Left ventricle myocardium inferior (tissue), 1 donor: ENCODE measurements at places on chromosomes 7 and 10.
A peak's percentile ranks its signal among the peaks of the same experiment; 100 is the strongest.

GRCh38 chr7:3094701-3095445 lies 51.2 kb upstream of the CARD11 start:
- H3K4me3 ChIP-seq, result no peak overlapping the region
- peak overlapping the region; percentile 23 for H3K27ac ChIP-seq
- H3K27me3 ChIP-seq, result peaks cover 25% of the 10 kb centered on the region
- no peak for DNase-seq
- no peaks in the 10 kb centered on the region for H3K4me1 ChIP-seq
- H3K36me3 ChIP-seq, result no peaks in the 10 kb centered on the region

DNA sequence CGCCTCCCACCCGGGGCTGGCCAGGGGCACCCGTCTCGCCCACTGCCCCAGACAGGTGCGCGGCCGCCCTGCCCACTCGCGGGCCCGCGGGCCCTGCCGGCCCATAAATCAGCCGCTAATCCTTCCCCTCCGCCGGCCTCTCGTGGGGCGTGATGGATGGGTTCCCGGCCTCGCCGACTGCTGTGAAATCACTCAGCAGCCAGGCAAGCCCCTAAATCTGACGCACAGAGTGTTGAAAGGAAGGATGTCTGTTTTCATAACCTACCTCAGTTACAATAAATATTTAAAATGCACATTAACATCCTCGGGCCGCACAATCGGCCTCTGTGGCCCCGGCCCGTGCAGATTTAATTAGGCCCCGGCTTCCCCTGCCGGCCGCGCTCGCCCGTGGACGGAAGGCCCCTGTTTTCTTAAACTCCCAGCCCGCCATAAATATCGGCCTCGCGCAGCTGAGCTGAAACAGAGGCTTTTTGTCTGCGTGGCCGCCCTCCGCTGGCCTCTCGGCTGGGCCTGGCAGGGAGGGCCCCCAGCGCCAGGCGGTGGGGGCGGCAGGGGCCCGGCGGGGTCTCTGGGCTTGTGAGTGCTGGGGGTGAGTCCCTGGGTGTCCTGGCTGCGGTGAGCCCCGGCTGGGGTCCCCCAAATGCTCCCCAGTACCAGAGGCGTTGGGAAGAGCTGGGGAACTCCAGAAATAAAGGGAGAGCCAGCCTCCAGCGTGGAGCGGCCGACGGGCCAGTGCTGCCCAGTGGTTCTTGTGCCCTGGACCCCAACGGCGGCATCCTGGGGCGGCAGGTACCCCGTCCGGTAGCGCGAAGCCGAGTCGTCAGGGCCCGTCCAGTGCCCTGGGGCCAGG lies 90.7 kb downstream of the UNCX start:
- H3K4me3 ChIP-seq, result no peak overlapping the region
- H3K27me3 ChIP-seq, result peaks cover 81% of the 10 kb centered on the region
- H3K27ac ChIP-seq, result no peak overlapping the region

DNA sequence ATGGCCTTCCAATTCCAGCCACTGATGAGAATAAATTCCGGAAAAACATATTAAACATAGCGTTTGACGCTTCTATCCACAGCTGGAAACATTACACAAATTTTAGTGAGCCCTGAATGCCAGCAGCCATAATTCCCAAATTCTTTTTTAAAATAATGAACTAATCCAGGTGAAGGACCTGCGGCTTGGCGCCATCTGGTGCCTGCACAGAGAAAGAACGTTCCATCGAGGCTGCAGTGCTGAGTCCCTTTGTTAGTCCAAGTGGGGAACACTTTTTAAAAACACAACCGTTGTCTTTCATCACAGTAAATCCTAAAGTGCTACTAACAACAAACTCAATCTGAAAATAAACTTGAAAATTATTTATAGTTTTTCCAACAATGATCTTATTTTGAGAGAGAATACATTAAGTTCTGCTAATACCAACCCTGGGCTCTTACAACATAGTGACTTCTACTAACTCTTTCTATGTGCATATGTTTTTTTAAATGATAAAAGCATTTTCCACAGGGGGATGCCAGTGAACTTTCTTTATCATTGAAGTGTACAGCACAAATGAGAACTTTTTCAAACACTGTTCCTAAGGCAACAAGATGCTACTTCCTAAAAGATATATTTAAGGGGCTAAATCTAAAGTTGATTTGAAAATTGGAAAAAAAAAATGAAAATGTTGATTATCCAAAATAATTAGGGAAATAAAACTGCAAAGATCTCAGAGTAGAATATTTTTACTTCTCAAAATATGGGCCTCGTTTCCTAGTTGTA lies 166.9 kb upstream of the RNF32 start:
- no peaks in the 10 kb centered on the region for H3K4me1 ChIP-seq
- H3K27ac ChIP-seq, result no peak overlapping the region
- no peaks in the 10 kb centered on the region for H3K36me3 ChIP-seq
- H3K27me3 ChIP-seq, result peaks cover 63% of the 10 kb centered on the region
- no peak overlapping the region for H3K4me3 ChIP-seq
- DNase-seq, result peak; percentile 23

GRCh38 chr10:52658112-52658511 lies 114.5 kb downstream of the MBL2 start:
- H3K4me3 ChIP-seq, result no peak overlapping the region
- no peaks in the 10 kb centered on the region for H3K36me3 ChIP-seq
- H3K27ac ChIP-seq, result no peak overlapping the region
- H3K4me1 ChIP-seq, result peaks cover 8% of the 10 kb centered on the region

DNA sequence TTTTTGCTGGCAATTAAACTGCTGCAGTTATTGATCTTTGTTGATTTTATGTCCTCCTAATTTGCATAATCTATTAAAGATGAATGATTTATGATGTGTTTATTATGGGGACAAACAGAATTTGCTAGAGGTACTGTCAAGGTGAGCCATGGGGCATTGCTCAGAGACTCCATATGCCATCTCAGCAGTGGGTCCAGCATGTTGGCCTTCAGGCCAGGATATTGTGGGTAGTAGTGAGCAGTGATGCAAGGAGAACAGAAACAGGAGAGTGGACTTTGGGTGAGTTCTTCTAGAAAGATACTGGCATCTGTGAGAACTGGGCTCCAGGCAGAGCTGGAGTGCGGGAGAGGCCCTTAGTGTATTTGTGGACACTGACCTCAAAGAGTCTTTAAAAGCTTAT lies 65.9 kb downstream of the PAX2 start:
- no peak overlapping the region for H3K4me3 ChIP-seq
- H3K4me1 ChIP-seq, result no peaks in the 10 kb centered on the region
- no peak for DNase-seq

- peaks cover 26% of the 10 kb centered on the region for H3K36me3 ChIP-seq
- peaks cover 53% of the 10 kb centered on the region for H3K4me1 ChIP-seq
- no peaks in the 10 kb centered on the region for H3K27me3 ChIP-seq
- peak; percentile 45 for DNase-seq
- peak overlapping the region; percentile 48 for H3K27ac ChIP-seq
- H3K4me3 ChIP-seq, result peak overlapping the region; percentile 63
Measured at GRCh38 chr10:101829561-101830315, 11.5 kb upstream of the OGA start.
